ENCODE measurements at places on chromosomes 6 and 20. TPM values are rescaled to one million over a fixed set of nuclear protein-coding genes. Genes with fewer than 3 reads are reported as not detected.

- DNase-seq = no peak
Measured at GRCh38 chr6:125124049-125124669, 29.4 kb upstream of the TPD52L1 start.

TTK gene
- 0.30 TPM for total RNA-seq

EEF1A2 gene
- total RNA-seq = 0.42 TPM

GRCh38 chr20:49483018-49483695 lies 689 bp upstream of the KCNB1 start:
- no peak for DNase-seq

RRAGD gene
- 5.6 TPM for total RNA-seq

- no peak for DNase-seq
Measured at GRCh38 chr20:60632391-60633262, 619.4 kb upstream of the CDH4 start.

DNA sequence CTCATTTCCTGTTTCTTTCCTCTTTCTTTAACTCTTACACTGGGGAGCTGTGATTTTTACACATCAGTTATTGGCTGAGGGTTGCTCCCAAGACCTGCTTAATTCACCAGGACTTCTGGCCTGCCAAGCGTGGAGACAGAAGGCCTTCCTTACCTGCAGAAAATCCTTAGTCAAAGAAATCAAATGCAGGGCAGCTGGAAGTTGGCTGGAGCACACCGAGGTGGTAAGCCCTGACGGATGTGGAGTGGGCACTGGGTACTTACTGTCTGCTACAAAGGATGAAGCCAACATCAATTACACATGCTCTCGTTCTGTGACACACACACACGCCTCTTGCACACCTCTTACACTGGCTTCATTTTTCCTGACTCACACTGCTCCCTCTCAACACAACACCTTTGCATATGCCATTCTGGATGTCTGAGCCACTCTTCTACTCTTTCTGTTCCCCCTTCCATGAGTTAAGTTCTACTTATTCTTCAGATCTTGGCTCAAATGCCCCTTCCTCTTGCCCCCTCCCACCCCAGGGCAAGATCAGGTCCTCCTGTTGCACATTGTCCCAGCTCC lies 61.6 kb downstream of the TTI1 start:
- DNase-seq = no peak

GRCh38 chr6:111551521-111552231 lies 54.0 kb downstream of the TRAF3IP2 start:
- DNase-seq = no peak

GRCh38 chr6:13500264-13500663 lies 12.9 kb upstream of the GFOD1 start:
- DNase-seq = no peak

RAB32 gene
- not detected for total RNA-seq

- DNase-seq = no peak
Measured at GRCh38 chr20:17735206-17735804, 35.5 kb downstream of the BANF2 start.

DNA sequence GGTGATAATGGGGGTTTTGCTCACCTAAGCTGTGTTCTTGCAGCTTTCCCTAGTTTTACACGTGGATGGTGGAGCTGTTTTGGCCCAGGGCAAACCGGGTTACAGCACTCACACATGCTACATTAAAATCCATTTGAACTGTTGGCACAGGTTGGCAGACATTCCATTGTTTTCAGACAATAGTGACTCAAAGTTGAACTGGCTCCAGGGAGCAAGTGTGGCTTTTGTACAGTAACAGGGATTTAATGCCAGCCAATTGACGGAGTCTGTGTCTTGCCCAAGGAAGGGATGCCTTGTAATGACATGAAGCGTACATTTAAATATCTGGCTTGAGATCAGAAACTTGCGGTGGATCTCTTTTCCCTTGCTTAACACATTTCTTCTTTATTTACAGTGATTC lies 183.1 kb downstream of the DTNBP1 start:
- no peak for DNase-seq

DNA sequence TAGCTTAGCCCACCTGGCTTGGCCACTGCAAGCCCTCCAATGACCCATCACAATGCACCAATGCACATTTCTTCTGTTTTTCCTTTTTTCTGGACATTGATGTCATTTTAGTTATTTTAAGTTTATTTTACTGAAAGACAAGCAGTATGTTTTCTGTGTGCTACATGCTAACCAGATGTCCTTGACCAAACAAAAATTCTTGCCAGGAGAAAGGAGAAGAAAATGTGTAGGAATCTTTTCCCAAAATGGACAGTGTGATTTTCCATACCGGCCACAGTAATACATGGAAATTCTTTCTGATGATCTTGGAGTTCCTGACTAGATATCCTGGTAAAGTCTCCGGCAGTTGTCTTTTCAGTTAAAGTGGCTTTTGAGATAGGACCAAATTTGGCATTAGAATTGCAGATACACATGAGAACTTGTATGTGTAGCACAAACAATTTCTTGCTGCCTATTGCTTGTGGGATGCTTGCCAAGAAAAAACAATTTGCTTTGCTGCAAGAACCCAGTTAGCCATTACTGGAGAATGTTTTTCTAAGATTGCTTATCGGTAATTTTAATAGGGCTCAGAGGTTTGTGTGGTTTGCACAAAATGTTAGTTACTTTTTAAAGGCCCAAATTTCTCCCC lies 696.5 kb upstream of the CITED2 start:
- DNase-seq = no peak

GRCh38 chr6:92687278-92687677 lies 732.1 kb downstream of the EPHA7 start:
- DNase-seq = no peak

CCN6 gene
- total RNA-seq = not detected

DNA sequence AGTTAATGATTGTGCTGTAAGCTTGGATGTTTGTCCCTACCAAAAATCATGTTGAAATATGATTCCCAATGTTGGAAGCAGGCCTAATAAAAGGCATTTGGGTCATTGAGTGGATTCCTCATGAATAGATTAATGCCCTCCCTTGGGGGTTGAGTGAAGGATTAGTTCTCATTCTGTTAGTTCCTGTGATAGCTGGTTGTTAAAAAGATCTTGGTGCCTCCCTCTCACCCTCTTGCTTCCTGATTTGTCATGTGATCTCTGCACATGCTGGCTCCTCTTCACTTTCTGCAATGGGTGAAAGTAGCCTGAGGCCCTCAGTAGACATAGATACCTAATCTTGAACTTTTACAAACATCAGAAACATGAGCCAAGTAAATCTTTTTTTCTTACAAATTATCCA lies 115.6 kb upstream of the HCRTR2 start:
- no peak for DNase-seq

MLN gene
- not detected for total RNA-seq

GRCh38 chr6:108598305-108598863 lies 37.7 kb downstream of the FOXO3 start:
- DNase-seq = peak; percentile 21

PGC gene
- not detected for total RNA-seq

GRCh38 chr20:50056951-50057713 lies 55.8 kb downstream of the UBE2V1 start:
- no peak for DNase-seq

DNA sequence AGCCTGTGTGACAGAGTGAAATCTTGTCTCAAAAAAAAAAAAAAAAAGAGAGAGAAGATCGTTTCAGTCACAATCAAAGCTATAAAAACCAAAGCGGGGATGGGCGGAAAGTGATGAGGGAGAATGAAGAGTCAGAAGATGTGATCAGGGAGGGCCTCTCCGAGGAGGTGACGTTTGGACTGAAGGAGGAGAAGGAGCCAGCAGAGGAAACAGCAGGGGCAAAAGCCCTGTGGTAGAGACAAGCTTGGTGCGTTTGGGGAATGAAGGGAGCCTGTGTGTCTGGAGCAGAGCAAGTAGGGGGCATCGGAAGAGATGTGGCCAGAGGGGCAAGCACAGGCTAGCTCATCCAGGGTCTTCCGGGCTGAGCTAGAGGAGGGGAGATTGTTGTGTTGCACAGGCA lies 14.5 kb upstream of the LBP start:
- no peak for DNase-seq

PDE7B gene
- total RNA-seq = 0.22 TPM

GATA5 gene
- total RNA-seq = not detected

RBM24 gene
- total RNA-seq = 2.6 TPM

TENT5A gene
- total RNA-seq = 7.5 TPM

DNA sequence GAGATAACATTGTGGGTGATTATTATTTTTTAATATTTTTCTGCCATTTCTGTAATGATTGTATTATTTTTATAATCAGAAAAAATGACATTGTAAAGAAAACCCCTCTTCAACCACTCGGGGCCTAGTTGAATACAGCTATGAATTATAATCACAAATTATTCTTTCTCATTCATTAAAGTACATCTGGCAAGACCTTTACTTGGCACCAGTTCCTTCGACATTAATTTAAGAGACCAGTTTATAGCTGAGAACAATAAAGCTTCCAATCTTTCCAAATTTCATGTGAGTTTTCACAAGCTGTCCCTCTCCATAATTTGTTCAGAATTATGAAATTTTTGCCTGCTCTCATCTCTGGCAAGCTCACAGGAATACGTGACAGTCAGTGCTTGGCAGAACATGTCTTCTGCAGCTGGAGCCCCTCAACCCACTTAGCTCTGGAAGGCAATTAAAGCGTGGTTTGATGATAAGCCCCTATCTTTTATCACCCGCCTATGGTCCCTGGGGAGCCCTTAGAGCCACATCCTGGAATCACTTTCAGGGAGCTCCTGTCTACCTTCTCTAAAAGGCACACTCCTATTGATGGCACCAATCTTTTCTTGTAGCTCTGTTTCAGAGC lies 237.2 kb upstream of the PRND start:
- no peak for DNase-seq

SAMD3 gene
- total RNA-seq = 41.0 TPM

SLC22A23 gene
- total RNA-seq = 4.8 TPM

DNA sequence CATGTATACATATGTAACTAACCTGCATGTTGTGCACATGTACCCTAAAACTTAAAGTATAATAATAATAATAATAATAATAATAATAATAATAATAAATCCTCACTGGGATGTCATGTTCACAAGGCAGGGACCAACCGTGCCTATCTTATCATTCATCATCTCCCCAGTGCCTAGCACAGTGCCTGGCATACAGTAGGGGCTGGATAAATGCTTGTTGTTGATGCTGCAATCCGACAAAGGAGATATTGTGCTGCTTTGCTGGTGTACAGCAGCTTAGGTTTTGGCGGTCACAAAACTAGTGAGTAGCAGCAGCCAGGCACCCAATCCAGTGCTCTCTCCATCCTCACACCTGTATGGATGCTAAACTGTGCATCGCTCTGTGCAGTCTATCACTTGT lies 94.1 kb upstream of the ASF1A start:
- no peak for DNase-seq

CST5 gene
- total RNA-seq = not detected

DNA sequence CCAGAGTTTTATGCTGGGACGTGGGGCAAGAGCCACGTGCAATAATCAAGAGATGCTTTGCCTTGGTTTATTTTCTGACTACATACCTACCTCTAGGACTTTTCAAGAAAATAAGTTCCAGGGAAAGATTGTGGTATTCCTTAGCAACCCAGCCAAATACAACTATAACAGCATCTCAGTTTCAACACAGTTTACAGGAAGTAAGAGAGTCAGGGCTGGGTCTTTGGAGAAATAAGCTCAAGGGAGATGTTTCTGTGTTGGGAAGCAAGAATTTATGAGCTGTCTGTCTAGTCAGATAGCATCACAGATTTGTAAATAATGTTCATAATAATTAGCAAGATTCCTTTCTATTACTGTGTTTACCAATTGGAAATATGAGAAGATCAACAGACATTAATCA lies 35.1 kb downstream of the MAP3K5 start:
- DNase-seq = no peak

EEF1A1 gene
- total RNA-seq = 17,118 TPM

GRCh38 chr6:128406453-128406852 lies 113.9 kb downstream of the PTPRK start:
- no peak for DNase-seq

DNA sequence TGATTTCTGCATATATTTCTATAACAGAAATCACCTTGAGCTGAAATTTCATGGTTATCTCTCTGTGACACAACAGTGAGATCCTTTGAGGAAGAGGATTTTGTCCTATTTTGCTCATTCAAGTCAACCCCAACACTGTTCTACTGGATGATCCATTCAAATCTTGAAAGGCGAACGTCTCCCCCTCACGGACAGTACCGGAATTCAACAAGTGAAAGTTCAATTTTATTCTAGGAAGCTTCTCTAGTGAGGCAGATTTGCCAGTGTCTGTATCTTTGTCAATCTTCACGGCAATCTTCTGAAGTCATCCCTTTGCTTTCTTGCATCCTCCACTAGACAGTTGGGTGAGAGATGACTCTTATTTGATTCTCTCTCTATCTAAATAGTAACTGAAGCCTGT lies 91.7 kb upstream of the PDE7B start:
- no peak for DNase-seq

GRCh38 chr6:118509009-118509617 lies 39.0 kb upstream of the PLN start:
- no peak for DNase-seq

DNA sequence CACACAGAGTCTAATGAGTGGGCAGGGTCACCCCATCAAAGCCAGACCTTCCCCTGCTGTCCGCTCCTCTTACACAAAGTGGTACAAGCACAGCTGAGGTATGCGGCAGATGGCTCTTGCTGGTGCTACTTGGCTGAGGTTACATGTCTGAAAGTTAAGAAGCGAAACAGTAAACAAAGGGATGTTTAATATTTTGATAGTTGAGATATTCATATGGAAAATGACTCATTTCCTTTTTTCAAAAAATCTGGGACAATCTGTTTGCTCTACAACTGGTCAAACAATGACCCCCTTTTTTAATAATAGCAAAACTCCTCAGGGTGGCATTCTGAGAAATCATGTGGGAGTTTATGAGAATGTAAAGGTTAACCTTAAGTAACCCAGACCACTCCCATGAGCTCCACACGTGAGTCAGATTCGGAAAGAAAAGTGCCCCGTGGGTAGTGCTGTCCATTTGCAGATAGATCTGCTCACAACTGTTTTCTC lies 245.3 kb downstream of the TBXT start:
- no peak for DNase-seq

- DNase-seq = peak; percentile 74
Measured at GRCh38 chr6:26017632-26017966, 55.0 kb downstream of the TRIM38 start.

- no peak for DNase-seq
Measured at GRCh38 chr6:12605888-12606345, 110.7 kb upstream of the PHACTR1 start.

GRCh38 chr20:36821964-36822437 lies 48.4 kb upstream of the DSN1 start:
- no peak for DNase-seq

DNA sequence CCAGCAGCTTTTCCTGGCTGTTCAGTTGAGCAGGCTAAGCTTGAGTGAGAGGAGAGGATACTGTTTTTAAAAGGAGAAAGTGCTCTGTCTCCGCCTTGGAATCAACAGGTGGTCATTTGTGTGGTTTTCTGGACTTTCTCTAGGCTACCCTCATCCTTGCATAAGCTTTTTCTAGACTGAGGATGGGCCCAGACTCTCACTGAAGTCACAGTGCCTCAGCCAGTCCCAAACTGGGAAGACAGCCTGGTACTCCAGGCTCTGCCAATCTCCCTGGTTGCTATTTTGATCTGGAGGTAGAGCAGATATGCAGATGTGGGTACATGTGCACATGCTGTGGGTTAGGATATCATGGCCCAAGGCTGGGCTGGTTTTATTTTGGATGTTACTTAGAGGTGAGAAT lies 7.0 kb downstream of the SCUBE3 start:
- no peak for DNase-seq

SLC17A9 gene
- total RNA-seq = 22.6 TPM

Measured in CD8-positive, alpha-beta T cell (primary cell).